Femur (tissue), 1 donor: ENCODE measurements at places on chromosomes 5 and 9.

- DNase-seq = no peak
Observed at GRCh38 chr9:131403493-131403773, 9.5 kb downstream of the PRRC2B start.

DNA sequence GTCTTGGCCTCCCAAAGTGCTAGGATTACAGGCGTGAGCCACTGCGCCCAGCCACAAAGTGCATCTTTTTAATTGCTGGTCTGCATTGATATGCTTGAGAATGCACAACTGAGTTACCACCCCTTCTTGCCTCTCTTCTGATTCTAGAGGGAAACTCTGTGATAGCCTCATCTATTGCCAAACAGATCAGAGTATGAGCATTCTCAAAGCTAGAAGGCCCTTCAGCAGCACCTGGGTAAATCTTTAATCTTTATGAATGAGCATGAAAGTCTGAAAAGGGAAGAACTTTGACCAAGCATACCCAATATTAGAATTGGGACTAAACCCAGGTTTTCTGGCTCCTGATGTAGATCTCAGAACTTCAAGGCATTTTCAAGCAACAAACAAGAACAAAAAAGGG, 298.3 kb upstream of the TNC start:
- no peak for DNase-seq

GRCh38 chr5:62385816-62386400, 17.8 kb downstream of the DIMT1 start:
- no peak for DNase-seq

- no peak for DNase-seq
Observed at GRCh38 chr9:99778836-99779235, 42.8 kb upstream of the NR4A3 start.
